ENCODE measurements at places on chromosomes 13 and 19. TPM values are rescaled to one million over a fixed set of nuclear protein-coding genes. Genes with fewer than 3 reads are reported as not detected.
A peak's percentile ranks its signal among the peaks of the same experiment; 100 is the strongest.

DNA sequence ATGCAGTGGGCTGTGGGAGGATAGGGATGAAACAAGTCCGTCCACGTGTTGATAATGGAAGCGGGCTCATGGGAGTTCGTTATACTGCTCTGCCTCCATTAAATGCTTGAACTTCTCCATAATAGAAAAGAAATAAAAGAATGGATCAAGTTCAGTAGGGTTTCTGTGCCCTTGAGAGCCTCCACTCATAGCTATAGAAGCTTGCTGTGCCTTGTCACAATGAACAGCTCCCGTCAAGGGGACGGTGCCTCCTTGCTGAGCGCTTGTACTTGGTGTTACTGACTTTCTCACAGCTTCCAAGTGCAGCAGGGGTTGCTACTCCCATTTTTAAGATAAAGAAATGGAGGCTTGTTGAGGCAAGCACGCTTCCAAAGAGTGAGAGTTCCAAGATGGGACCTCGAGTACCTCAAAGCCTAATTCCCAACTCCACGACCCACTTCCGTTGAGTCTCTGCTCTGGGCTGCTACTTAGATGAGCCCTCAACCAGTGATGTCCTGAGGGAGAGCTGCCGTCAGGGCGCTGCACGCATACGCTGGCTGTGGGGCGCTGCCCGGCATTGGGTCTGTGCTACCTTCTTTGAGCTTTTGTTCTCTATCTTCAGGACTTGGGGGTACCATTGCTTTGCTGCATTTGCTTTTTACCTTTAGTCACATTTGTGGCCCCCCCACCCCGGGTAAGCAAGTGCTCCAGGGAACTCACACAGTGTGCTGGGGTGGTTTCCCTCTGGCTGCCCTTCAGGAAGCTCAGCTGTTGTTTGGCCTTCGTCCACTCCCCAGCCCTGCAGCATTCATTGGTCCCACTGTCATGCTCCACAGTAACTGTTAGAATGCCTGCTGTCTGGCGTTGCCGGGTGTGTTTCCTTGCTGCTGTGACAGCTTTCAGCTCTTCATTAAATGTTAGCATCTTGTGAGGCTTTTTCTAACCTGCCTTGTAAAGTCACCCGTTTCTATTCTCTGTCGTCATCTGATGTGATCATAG is 9.5 kb downstream of the SNRNP70 start:
- peaks cover 88% of the 10 kb centered on the region for H3K36me3 ChIP-seq
- H3K4me1 ChIP-seq = no peaks in the 10 kb centered on the region
- no peaks in the 10 kb centered on the region for H3K27me3 ChIP-seq
- H3K4me3 ChIP-seq = no peak overlapping the region
- H3K27ac ChIP-seq = no peak overlapping the region
- peak; percentile 34 for DNase-seq

The MTMR6 gene
- 25.3 TPM for total RNA-seq

- H3K36me3 ChIP-seq = no peaks in the 10 kb centered on the region
- no peak overlapping the region for H3K27ac ChIP-seq
- no peak overlapping the region for H3K4me3 ChIP-seq
Observed at GRCh38 chr13:107531180-107531579, 684.2 kb downstream of the LIG4 start.

The KASH5 gene
- total RNA-seq = not detected

DNA sequence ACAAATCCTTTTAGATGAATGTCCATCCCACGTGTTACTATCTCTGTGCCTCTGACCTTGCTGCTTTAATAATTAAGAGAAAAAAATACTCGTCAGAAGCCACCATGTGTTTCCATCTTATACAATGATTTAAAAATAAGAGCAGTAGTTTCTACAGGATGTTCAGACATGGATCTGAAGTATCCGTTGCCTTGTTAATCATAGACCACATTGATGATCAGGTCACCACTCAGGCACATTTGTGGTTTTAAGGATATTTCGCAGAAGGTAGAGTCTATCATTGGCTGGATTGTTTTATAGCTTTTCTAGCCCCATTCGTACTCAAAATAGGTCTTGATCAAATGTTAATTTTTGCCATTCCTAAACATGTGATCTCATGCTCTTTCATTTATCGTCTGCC is 710.0 kb upstream of the ARGLU1 start:
- H3K4me1 ChIP-seq = no peaks in the 10 kb centered on the region
- no peak for DNase-seq
- no peak overlapping the region for H3K4me3 ChIP-seq
- no peaks in the 10 kb centered on the region for H3K27me3 ChIP-seq

- H3K4me3 ChIP-seq = no peak overlapping the region
- no peak overlapping the region for H3K27ac ChIP-seq
- H3K4me1 ChIP-seq = peaks cover 14% of the 10 kb centered on the region
- H3K36me3 ChIP-seq = peaks cover 36% of the 10 kb centered on the region
Observed at GRCh38 chr19:8310342-8311055, 2.3 kb upstream of the CD320 start.

The EHD2 gene
- 144 TPM for total RNA-seq

- no peaks in the 10 kb centered on the region for H3K27me3 ChIP-seq
- DNase-seq = no peak
- no peak overlapping the region for H3K4me3 ChIP-seq
- H3K36me3 ChIP-seq = no peaks in the 10 kb centered on the region
- no peaks in the 10 kb centered on the region for H3K4me1 ChIP-seq
Observed at GRCh38 chr13:109055850-109056249, 426.4 kb downstream of the MYO16 start.

DNA sequence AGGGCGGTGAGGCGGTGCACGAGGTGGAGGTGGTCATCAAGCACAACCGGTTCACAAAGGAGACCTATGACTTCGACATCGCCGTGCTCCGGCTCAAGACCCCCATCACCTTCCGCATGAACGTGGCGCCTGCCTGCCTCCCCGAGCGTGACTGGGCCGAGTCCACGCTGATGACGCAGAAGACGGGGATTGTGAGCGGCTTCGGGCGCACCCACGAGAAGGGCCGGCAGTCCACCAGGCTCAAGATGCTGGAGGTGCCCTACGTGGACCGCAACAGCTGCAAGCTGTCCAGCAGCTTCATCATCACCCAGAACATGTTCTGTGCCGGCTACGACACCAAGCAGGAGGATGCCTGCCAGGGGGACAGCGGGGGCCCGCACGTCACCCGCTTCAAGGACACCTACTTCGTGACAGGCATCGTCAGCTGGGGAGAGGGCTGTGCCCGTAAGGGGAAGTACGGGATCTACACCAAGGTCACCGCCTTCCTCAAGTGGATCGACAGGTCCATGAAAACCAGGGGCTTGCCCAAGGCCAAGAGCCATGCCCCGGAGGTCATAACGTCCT is 9.4 kb upstream of the PROZ start:
- no peaks in the 10 kb centered on the region for H3K36me3 ChIP-seq
- H3K27ac ChIP-seq = no peak overlapping the region
- H3K4me1 ChIP-seq = peaks cover 16% of the 10 kb centered on the region
